ENCODE measurements at places on chromosomes 6 and 20.
A peak's percentile ranks its signal among the peaks of the same experiment; 100 is the strongest.

DNA sequence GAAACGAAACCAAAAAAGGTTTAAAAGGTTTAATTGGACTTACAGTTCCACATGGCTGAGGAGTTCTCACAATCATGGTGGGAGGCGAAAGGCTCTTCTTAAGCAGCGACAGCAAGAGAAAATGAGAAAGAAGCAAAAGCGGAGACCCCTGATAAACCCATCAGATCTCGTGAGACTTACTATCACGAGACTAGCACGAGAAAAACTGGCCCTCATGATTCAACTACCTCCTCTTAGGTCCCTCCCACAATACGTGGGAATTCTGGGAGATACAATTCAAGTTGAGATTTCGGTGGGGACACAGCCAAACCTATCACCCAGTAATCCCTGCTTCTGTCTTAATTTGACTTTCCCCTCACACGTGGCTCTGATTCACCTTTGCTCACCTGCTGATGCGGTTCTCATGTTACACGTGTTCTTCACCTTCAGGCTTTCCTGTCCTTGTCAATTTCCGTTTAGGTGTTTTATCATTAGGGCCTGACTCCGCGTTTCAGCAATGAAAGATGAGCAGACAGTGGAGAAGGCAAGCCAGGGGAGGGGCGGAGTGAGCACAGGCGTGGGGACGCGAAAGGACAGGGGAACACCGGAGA is 57.1 kb downstream of the AGPAT4 start:
- DNase-seq = no peak

DNA sequence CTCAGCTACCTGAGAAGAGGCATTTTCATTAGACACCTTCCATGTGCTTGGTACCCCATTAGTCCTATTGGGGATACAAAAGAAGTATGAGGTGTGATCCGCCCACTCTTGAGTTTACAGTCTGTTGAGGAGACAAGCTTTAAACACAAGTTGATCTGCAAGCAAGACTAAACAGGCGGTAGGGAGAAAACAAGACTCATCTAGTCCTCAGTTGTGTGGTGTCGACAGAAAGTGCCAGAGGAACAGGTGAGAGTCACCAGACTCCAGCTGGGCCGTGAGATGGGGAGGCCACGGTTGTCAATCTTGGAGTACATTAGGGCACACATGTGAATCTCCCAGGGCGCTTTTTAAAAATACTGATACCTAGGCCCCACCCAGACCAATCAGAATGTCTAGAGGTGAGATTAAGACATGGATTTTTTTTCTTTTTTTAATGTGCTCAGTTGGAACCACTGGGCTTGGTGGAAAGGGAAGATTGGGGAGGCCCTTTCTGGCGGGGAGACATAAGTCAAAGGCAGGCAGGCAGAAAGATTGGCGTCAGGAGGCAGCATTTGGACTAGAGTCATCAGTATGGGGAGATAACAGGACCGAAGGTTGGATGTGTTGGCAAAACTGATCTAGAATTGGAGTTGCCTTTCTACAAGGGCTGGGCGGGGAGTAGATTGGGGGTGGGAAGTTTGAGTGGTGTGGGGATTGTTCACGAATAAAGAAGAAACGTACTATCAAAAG is 10.4 kb downstream of the E2F3 start:
- DNase-seq = no peak

- no peak for DNase-seq
These were observed 52.6 kb downstream of the HECA start for GRCh38 chr6:139187489-139187888.

DNA sequence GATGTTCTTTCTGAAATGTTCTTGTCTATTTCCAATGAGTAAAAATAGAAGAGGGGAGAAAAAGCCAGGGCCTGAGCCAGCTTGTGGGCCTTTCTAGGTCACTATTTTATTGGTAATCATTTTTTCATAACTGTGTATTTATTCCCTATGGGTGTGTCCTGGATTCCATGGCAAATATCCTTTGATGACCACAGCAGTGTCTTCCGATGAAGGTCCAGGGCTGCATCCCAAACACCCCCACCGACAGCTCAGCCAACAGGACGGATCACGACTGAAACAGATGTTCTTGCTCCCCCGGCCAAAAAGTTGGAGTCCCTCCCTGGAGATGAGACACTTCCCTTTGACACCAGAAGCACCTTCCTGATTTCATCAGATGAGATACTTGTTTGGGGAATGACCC is 105.4 kb upstream of the PLEKHG1 start:
- DNase-seq = no peak

- peak; percentile 60 for DNase-seq
These were observed 15.3 kb downstream of the TNFAIP3 start for GRCh38 chr6:137882225-137882961.

- peak; percentile 46 for DNase-seq
These were observed 67.5 kb upstream of the COL21A1 start for GRCh38 chr6:56314683-56315523.

DNA sequence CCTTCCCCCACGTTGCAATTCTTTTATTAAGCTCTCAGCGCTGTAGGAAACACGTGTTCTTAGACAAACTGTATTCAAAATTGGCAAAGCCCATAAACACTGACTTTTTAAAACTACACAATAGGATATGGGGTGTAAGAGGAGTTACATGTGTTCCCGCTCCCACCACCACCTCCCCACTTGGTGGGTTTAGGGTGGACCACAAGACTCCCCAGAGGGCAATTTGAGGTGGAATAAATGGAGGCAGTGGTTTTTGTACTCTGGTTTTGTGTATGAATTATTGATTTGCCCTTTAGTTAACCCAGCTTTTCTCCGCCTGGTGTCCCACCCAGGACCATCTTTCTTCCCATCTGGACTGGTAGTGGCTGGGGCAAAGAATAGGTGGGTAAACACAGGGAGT is 3.7 kb downstream of the UQCC2 start:
- no peak for DNase-seq

All from Kasumi-1 (cell line).